ENCODE measurements at places on chromosomes 5 and 9.

- H3K27me3 ChIP-seq: no peaks in the 10 kb centered on the region
- H3K4me3 ChIP-seq: no peak overlapping the region
- DNase-seq: no peak
- no peak overlapping the region for H3K27ac ChIP-seq
- H3K36me3 ChIP-seq: no peaks in the 10 kb centered on the region
- no peaks in the 10 kb centered on the region for H3K4me1 ChIP-seq
Measured at GRCh38 chr9:7979611-7980010, 180.0 kb upstream of the DMAC1 start.

- no peak for DNase-seq
- H3K4me1 ChIP-seq: no peaks in the 10 kb centered on the region
- H3K36me3 ChIP-seq: no peaks in the 10 kb centered on the region
- no peaks in the 10 kb centered on the region for H3K27me3 ChIP-seq
- no peak overlapping the region for H3K27ac ChIP-seq
Measured at GRCh38 chr5:93831449-93831848, 90.0 kb upstream of the POU5F2 start.

DNA sequence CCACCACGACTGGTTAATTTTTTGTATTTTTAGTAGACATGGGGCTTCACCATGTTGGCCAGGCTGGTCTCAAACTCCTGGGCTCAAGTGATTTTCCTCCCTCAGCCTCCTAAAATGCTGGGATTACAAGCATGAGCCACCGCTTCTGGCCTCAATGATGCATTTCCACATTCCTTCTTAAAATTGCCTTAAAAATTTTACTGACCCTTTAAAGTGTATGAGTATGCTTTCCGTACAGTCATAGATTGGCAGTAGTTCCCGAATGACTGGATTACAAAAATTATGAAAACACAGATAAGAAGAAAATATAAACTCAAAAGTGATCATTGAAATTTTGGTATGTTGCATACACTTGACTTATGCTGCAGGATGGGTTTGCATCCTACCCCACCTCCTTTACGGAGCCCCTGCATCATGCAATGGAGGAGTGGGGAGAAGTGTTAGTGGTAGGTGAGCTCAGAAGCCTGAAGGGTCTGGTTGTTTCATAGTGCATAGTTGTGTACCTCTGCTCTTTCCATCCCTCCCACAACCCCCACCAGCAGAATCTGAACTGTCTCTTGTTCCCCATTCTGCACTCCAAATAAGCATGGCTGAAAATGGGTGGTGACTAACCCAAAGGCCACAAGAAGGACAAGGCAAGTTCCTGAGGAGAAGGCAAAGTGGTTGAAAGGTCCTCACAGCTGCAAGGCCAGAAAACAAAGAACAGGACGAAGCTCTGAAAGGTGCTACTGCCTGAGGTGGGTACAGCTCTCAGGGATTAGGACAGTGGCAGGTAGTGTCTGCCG, 26.8 kb downstream of the ANKRD55 start:
- DNase-seq: no peak
- H3K4me3 ChIP-seq: no peak overlapping the region
- H3K27me3 ChIP-seq: no peaks in the 10 kb centered on the region
- H3K27ac ChIP-seq: no peak overlapping the region
- H3K36me3 ChIP-seq: no peaks in the 10 kb centered on the region

- DNase-seq: no peak
- no peak overlapping the region for H3K4me3 ChIP-seq
- peaks cover 7% of the 10 kb centered on the region for H3K4me1 ChIP-seq
- H3K36me3 ChIP-seq: no peaks in the 10 kb centered on the region
- H3K27ac ChIP-seq: no peak overlapping the region
Measured at GRCh38 chr5:15757103-15757502, 257.1 kb downstream of the FBXL7 start.

DNA sequence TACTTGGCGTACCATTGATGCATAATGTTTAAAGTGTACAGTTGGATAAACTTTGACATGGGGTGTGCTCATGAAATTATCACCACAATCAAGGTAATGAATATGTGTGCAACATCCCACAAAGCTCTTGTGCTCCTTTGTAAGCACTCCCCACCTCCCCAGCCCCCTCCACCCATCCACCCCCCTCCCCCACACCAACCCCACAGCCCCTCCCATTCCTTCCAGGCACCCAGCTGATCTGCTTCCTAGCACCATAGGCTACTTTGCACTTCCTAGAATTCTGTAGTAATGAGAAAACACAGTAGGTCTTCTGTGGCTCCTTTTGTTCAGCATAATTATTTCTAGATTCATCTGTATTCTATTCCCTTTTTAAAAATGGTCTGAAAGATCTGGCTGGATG, 24.5 kb downstream of the FGD3 start:
- H3K27me3 ChIP-seq: no peaks in the 10 kb centered on the region
- H3K36me3 ChIP-seq: no peaks in the 10 kb centered on the region
- no peak overlapping the region for H3K4me3 ChIP-seq
- no peak overlapping the region for H3K27ac ChIP-seq
- DNase-seq: no peak

GRCh38 chr5:65334077-65334476, 147.6 kb downstream of the ADAMTS6 start:
- H3K4me3 ChIP-seq: no peak overlapping the region
- no peaks in the 10 kb centered on the region for H3K36me3 ChIP-seq
- DNase-seq: no peak

- peaks cover 3% of the 10 kb centered on the region for H3K4me1 ChIP-seq
- peak; percentile 62 for DNase-seq
- H3K27ac ChIP-seq: no peak overlapping the region
Measured at GRCh38 chr5:149367249-149367971, 9.6 kb downstream of the PCYOX1L start.

DNA sequence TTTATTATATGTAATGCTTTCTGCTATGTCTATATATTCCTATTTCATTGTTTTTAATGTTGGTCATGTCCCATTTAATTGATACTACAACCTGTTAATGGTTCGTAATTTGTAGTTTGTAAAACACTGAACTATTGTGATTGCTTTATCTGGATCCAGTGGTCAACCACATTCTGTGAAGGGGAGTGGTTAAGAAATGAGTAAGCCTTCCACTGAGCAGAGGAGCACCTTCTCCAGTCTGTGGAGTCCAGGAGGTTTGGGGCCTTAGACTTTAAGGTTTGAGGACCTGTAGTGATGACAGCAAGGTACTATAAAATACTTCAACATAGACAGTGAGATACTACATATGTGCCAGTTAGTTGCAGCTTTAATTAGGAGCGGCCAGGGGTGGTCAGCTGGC, 67.7 kb upstream of the RAD23B start:
- no peak overlapping the region for H3K27ac ChIP-seq
- no peak overlapping the region for H3K4me3 ChIP-seq
- H3K27me3 ChIP-seq: no peaks in the 10 kb centered on the region
- H3K4me1 ChIP-seq: no peaks in the 10 kb centered on the region

GRCh38 chr5:83363111-83363885, 108.2 kb upstream of the VCAN start:
- no peak overlapping the region for H3K4me3 ChIP-seq
- no peaks in the 10 kb centered on the region for H3K36me3 ChIP-seq
- H3K27ac ChIP-seq: no peak overlapping the region
- H3K27me3 ChIP-seq: no peaks in the 10 kb centered on the region
- H3K4me1 ChIP-seq: peaks cover 2% of the 10 kb centered on the region

GRCh38 chr5:177327539-177328522, 16.1 kb upstream of the MXD3 start:
- no peak overlapping the region for H3K4me3 ChIP-seq
- H3K27ac ChIP-seq: no peak overlapping the region
- no peaks in the 10 kb centered on the region for H3K27me3 ChIP-seq
- no peak for DNase-seq

- no peak overlapping the region for H3K4me3 ChIP-seq
- no peak for DNase-seq
- H3K4me1 ChIP-seq: peaks cover 8% of the 10 kb centered on the region
- no peaks in the 10 kb centered on the region for H3K27me3 ChIP-seq
- H3K36me3 ChIP-seq: no peaks in the 10 kb centered on the region
- H3K27ac ChIP-seq: no peak overlapping the region
Measured at GRCh38 chr5:83726912-83727311, 6.3 kb upstream of the HAPLN1 start.

DNA sequence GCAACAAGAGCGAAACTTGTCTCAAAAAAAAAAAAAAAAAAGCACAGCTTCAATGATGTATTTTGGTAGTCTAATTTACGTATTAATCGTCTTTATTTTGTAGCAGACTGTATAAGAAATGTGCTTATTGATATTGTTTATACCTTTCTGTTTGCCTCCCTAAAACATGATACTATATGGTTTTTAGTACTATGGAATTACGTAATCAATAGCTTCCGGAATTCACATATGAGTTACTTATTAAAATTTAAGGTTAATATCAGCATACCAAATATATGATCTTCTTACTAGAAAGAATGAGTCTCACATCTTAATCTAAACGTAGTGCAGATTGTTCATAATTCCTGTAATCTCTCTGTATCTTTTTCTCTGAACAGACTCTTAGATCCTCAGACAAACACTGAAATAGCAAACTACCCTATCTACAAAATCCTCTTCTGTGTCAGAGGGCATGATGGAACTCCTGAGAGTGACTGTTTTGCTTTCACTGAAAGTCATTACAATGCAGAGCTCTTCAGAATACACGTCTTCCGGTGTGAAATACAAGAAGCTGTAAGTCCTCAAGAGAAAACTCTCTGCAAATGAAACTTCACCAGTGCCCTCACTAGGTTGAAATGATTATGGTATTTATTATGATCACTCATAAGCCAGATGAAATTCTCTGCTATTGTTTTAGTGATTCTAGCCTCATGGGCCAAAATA, 44.4 kb upstream of the GPR21 start:
- H3K27ac ChIP-seq: no peak overlapping the region
- no peaks in the 10 kb centered on the region for H3K4me1 ChIP-seq
- H3K36me3 ChIP-seq: peaks cover 6% of the 10 kb centered on the region

DNA sequence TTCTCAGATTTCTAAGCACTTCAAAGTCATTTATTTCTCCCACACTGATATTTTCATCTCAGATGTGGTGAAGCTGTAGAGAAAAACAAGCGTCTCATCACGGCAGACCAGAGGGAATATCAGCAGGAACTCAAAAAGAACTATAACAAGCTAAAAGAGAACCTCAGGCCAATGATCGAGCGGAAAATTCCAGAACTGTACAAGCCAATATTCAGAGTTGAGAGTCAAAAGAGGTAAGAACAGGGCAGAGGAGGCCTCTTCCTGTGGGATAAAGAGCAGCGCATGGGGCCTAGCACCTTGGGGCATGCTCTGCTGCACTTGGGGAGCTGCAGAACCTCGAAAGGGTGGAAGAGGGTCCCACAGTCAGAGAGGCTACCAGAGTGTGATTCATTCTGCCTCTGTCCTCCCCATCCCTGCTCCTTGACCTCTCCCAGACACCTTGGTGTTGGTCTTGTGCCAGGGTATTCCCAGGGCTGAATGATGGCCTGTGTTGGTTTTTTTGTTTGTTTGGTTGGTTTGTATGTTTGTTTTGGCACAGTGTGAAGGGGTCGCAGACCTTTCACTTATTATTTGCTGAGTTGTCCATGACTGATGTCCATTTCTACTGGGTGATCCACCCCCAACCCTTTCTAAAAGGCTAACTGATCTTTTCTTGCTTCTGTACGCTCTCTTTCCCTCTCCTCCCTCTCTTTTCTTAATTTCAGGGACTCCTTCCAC, 248.9 kb downstream of the DOCK8 start:
- no peak overlapping the region for H3K27ac ChIP-seq
- H3K4me1 ChIP-seq: no peaks in the 10 kb centered on the region
- no peaks in the 10 kb centered on the region for H3K27me3 ChIP-seq
- H3K4me3 ChIP-seq: no peak overlapping the region
- no peak for DNase-seq
- H3K36me3 ChIP-seq: no peaks in the 10 kb centered on the region

DNA sequence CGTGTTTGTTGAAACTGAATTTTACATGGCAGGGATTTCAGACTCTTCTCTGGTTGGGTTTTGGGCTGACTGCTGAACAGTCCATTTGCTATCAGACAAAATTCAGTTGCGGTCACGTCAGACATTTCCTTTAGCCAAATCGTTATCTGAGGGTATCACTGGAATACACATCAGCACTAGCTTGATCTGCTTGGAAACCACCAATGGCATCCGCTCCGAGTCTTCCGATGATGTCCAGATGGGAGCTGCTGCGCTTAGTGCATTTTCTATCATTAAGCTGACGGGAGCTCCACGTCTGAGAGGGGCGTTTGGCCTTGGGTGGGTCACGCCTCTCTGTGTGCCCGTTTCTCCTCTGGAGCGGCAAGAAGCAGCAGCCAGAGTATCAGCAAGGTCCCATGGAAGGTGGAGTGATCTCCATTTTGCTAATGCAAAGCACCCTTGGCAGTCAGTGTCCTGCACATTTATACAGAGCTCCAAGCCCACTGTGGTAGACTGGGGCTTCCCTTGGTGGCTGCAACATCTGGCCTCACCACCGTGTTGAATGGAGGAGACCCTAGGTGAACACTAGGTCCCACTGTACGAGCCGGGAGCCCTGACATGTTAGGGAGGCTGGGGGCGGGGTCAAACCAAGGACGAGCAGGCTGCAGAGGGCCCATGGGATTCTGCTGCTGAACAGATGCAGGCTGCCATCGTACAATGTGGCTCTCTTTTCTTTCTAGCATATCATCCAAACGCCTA, 134.6 kb upstream of the PHYKPL start:
- no peak for DNase-seq
- H3K27me3 ChIP-seq: no peaks in the 10 kb centered on the region
- H3K27ac ChIP-seq: no peak overlapping the region

- H3K36me3 ChIP-seq: no peaks in the 10 kb centered on the region
- no peaks in the 10 kb centered on the region for H3K27me3 ChIP-seq
- peaks cover 6% of the 10 kb centered on the region for H3K4me1 ChIP-seq
Measured at GRCh38 chr5:113678924-113679575, 165.6 kb downstream of the YTHDC2 start.

GRCh38 chr5:42858031-42858643, 46.4 kb upstream of the SELENOP start:
- DNase-seq: no peak
- no peak overlapping the region for H3K4me3 ChIP-seq
- no peaks in the 10 kb centered on the region for H3K4me1 ChIP-seq

GRCh38 chr5:14364576-14365472, 216.8 kb upstream of the OTULINL start:
- H3K27me3 ChIP-seq: no peaks in the 10 kb centered on the region
- DNase-seq: peak; percentile 44
- H3K27ac ChIP-seq: no peak overlapping the region
- peaks cover 55% of the 10 kb centered on the region for H3K36me3 ChIP-seq
- H3K4me1 ChIP-seq: no peaks in the 10 kb centered on the region

DNA sequence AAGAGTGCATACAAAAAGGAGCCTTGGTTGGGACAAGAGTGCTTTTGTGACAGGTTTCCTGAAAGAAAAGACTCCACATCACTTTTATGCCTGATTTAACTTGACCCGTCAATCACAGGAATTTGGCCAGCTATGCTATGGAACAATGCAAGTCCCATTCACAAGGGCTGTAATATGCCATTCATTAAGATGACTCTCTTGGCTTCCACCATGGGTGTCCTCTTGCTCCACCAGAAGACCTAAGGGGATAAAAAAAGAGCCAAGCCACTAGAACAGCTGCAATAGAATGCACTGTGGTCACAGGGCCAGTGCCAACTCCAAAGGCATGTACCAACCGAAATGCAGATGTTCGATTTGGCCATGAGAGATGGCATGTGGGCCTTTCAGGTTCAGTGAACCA, 480.1 kb upstream of the MPDZ start:
- no peaks in the 10 kb centered on the region for H3K27me3 ChIP-seq
- H3K36me3 ChIP-seq: no peaks in the 10 kb centered on the region
- no peaks in the 10 kb centered on the region for H3K4me1 ChIP-seq
- H3K4me3 ChIP-seq: no peak overlapping the region
- H3K27ac ChIP-seq: no peak overlapping the region
